NCI-H524 treated with DMSO at 0.1 percent for 48 hours (cell line): ENCODE measurements at places on chromosomes 5 and 9.

- DNase-seq, result no peak
Measured at GRCh38 chr5:119291877-119292276, 63.9 kb upstream of the TNFAIP8 start.

GRCh38 chr9:2047144-2047671 is 32.1 kb downstream of the SMARCA2 start:
- DNase-seq, result no peak

DNA sequence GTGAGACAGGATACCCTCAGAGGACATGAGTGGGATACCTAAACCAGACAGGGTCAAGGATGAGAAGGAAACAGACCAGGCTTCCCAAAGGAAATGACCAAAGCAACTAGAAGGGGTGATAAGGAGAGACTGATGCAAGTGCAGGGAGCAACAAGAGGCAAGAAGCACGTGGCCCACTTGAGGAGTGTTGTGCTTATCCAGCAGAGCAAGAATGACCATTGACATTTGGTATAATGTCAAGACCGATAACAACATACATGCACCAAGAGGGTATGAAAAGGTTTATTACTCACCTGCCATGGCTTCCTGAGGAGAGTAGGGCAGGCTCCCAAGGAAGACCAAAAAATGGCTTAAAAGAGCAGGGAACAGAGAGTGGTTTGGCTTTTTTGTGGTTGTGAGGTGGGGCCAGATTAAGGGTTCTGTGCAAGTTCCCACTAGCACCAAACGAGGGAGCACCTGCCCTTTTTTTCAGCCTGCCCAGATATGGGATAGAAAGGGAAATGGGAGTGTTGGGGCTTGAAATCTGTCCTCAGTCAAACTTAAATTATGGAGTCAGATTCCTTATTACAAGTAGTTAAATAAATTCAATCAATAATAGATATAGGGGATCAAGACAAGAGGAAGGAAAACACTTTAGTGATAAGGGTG is 513.6 kb downstream of the RASEF start:
- no peak for DNase-seq

GRCh38 chr9:114521846-114522245 is 16.6 kb upstream of the WHRN start:
- no peak for DNase-seq

- DNase-seq, result no peak
Measured at GRCh38 chr9:121357011-121357410, 13.0 kb downstream of the STOM start.
